CD4-positive, alpha-beta T cell treated with Interleukin-17A for 1 hour (primary cell): ENCODE measurements at places on chromosomes 7 and 10.

DNA sequence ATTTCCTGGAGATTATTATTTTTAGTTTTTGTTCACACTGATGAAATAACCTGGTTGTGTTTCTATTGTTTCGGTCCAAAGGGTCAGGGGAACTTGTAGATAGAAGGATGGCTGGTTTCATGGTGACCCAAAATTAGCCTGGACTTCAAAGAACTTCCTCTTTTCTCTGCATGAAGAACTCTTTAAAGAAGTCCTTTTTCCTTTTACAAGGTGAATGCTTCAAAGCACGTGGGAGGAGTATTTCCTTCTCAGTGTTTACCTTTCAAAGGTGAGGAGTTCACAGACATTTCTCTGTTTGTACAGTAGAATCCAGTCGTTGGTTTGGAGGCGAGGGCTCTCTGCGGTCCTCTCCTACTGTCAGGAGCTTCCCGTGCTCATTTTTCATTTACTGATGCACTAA is 561.7 kb downstream of the GATA3 start:
- DNase-seq = no peak

DNA sequence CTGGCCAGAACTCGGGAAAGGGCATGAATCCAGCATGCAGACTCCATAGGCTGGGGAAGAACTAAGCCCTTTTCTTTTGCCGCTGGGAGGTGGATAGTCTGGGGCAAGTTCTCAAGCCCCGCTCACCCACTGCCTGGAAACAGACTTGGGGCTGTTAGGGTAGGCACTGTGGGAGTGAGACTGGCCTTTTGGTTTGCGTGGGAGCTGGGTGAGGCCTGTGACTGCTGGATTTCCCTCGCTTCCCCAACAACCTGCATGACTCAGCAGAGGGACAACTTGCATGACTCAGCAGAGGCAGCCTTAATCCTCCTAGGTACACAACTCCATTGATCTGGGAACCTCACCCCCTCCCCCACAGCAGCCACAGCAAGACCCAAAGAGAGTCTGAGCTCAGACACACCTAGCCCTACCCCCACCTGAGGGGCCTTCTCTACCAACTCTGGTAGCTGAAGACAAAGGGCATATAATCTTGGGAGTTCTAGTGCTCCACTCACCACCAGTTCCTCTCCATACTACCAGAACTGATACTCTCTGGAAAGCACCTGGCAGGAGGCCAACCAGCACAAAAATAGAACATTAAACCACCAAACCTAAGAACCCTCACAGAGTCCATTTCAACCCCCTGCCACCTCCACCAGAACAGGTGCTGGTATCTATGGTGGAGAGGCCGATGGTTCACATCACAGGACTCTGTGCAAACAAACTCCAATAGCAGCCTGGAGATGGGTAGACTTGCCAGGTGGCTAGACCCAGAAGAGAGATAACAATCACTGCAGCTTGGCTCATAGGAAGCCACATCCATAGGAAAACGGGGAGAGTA is 81.4 kb upstream of the LAMB4 start:
- no peak for DNase-seq

GRCh38 chr10:29611781-29612381 is 22.9 kb downstream of the SVIL start:
- DNase-seq = no peak

GRCh38 chr10:112902730-112903129 is 47.3 kb upstream of the TCF7L2 start:
- no peak for DNase-seq

DNA sequence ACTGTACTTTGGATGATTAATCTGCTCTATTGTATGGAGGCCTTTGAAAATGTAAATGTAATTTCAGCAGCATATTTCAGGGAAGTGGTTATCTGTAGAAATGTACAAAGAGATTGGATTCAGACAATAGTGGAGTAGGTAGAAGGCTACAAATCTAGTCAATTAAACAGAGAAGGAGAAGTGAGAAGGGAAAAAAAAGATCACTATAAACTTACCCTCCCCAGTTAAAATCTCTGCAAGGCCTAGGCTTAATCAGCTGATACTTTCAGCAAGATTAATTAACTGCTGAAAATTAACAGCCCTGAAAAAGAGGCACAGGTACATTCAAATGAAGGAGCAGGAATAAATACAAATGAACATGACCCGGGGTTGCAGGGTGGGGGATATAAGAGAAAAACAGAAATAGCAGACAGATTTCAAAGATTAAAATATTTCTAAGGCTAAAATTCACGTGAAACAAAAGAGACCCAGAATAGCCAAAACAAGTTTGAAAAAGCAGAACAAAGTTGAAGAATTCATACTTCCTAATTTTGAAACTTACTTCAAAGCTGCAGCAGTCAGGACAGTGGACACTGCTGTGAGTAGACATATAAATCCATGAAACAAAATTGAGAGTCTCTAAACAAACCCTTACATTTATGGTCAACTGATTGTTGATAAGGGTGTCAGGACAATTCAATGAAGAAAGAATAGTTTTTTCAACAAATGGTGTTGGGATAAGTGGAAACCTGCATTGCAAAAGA is 96.0 kb downstream of the NRCAM start:
- DNase-seq = no peak

- no peak for DNase-seq
Observed at GRCh38 chr7:18416988-18417387, 78.6 kb upstream of the HDAC9 start.

- DNase-seq = no peak
Observed at GRCh38 chr10:71528371-71529206, 131.9 kb downstream of the CDH23 start.

- no peak for DNase-seq
Observed at GRCh38 chr10:122286867-122287266, 15.8 kb downstream of the BTBD16 start.

- no peak for DNase-seq
Observed at GRCh38 chr10:79162861-79163665, 94.3 kb downstream of the ZMIZ1 start.

- no peak for DNase-seq
Observed at GRCh38 chr10:19993714-19994315, 177.6 kb downstream of the PLXDC2 start.

DNA sequence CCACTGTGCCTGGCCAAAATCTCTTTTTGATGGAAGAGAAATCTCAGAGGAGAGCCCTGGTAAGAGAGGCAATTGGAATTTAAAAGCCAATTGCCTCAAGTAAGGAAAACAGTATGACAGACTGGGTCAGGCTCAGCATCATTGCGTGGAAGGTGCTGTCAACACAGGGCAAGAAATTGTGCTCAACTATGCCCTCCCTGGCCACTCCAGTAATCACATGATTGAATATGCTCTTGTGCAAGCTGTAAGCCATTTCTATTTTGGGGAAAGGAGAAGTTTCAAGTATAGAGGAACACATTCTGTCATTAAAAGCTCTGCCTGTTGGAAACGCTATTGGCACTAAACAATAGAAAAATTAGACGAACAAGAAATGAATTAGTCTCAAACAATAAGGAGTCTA is 1127.7 kb downstream of the REEP3 start:
- DNase-seq = no peak

DNA sequence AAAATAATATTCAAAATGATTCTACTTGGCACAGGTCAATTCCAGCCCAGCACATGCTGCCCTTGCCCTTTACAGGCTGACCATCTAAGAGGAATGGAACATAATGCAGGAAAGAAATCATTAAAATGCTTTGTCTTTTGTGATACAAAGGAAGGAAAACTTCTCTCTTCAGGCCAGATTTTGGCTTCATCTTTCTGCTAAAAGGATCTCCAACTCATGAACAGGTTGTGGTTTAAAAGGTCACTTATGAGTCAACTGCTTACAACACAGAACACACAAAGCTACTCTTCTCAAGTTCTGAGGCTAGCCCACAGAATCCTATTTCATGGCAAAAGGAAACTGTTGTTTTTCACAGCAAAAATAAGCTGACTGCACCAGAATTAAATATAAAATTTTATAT is 197.1 kb downstream of the DOCK4 start:
- no peak for DNase-seq

GRCh38 chr7:129394101-129394500 is 40.1 kb upstream of the STRIP2 start:
- DNase-seq = no peak
